ENCODE measurements at places on chromosomes 6 and 20.
A peak's percentile ranks its signal among the peaks of the same experiment; 100 is the strongest.

- no peak for DNase-seq
Measured at GRCh38 chr6:26474439-26474881, 16.7 kb downstream of the BTN2A1 start.

- peak; percentile 23 for DNase-seq
Measured at GRCh38 chr6:169326067-169326799, 72.6 kb upstream of the THBS2 start.

- no peak for DNase-seq
Measured at GRCh38 chr6:32807020-32807580, 9.7 kb downstream of the HLA-DOB start.

DNA sequence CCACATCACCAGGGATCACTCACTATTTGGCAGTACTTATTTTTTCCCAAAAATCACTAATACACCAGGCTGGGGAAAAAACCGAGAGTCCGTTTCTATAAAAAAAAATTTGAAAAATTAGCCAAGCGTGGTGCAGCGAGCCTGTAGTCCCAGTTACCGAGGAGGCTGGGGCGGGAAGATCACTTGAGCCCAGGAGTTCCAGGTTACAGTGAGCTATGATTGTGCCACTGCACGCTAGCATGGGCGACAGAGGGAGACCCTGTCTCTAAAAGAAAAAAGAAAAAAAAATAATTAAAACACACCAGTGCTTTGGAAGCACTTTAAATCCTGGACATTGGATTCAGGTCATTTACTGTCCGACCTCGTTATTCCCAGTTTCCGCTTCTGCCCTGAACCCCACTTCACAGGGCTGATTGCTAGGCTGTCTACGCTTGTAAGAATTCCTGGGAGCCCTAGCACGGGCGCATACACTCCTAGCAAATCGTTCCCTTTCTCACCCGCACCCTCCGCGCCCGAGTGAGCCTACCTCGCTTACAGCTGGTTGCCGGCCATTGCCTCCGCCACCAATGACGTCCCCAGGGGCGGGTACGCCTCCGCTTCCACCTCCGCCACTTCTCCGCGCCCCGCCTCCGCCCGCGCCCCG is at the start of gene TPMT:
TSS of gene TPMT (minus strand) at position 571 of the 643 bp plus-strand sequence. CDS start 5,950 bp downstream, outside the sequence.
- no peak for DNase-seq

DNA sequence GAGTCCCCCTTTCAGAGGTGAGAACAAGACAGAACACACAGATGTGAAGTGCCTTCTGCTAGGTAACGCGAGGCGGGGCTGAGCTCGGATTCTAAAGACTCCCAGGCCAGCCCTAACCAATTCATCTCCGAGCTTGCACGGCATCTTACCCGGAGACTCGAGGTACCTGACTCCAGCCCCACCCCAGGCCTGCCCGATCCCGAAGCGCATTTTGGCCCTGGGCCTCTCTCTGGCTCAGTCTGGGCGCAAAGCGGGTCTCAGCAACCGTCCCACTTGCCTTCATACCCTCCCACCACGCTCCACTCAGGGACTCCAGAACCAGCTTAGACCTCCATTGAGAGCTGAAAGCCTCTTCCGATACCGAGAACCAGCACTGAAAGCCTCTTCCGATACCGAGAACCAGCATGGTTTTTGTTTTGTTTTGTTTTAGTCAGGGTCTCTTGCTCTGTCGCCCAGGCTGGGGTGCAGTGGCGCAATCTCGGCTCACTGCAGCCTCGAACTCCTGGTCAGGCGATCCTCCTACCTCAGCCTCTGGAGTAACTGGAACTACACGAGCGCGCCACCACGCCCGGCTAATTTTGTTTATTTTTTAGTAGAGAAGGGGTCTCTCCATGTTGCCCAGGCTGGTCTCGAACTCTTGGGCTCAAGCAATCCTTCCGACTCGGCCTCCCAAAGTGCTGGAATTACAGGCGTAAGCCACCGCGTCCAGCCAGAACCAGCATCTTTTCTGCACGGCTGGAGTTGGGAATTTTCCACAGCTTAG is 557 bp upstream of the DYNLRB1 start:
- DNase-seq = peak; percentile 75

DNA sequence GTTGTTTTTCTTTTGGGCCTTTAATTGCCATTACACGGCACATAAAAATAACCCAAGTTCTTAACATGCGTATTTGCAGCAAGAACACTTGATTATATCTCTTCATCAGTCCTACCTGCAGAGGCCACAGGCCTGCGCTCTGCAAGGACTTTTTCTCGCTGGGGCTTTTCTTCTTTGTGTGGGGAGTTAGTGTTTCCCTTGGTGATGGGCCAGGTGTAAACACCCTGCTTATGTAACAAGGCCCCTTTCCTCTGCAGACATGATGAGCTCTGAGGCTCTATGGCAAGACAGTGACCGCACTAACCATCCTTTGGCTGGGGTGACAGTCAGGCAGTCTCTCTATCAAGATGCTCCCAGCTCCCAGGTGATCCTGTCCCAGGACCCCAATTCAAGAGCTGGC is 97.8 kb upstream of the PCSK2 start:
- DNase-seq = no peak

DNA sequence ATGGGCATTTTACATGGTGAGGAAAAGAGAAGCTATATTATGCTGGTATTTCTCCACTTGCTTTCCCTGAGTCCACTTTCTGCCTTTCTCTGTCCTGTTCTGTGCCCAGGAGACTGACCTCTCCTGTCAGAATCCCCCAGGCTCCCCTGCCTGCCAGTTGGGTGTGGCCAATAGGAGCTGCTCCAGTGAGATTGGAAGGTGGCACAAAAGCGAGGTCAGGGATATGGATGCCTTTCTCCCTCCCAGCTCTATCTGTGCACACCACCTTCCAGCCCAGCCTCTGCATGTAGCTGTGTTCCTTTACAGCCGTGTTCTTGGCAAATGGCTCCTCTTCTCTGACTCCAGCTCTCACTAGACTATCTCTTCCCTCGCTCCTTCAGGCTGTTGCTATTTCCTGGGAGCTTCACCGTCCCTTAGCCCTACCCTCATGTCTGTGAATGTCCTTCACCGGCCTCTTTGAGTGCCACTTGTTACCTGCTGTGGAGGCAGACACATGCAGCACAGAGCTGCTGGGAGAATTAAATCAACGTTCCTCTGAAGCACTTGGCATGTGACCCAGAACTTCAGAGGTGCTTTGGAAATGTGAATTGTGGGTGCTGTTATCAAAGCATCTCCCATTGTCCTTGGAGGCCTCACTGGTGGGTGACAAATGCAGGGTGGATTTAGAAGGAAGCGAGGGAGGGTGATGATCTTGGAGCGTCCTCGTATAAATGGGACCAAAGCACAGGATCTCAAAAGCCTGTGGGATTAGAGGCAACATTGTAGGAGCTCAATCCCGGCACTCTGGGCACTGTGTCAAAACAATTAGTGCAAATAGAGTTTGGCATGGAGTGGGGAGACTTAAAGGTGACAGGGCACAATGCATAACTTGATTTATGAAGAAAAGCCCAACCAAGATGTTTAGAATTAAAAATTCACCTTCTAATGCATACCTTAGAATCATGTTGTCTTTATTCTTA is 28.9 kb upstream of the RALGAPA2 start:
- DNase-seq = no peak

GRCh38 chr6:16743664-16744210 is 17.5 kb downstream of the ATXN1 start:
- DNase-seq = no peak

GRCh38 chr20:52833901-52834300 is 138.3 kb upstream of the TSHZ2 start:
- no peak for DNase-seq

DNA sequence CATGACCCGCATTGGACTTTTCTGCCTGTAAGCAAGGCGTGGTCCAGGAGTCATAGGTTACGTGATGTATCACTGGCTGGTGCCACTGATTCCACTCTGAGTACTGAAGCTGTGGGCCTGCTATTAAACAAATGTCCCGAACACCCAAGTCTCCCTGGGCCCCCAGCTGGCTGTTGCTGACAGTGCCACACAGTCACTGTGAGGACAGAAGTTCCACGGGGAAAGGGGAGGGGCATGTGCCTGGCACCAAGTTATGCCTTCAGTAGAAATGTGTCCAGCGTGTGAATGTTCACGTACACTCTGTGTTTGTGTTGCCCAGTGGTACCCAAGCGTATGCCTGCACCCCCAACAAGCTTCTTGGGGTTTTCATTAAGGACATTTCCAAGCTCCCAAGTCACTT is 171.4 kb upstream of the QKI start:
- no peak for DNase-seq

- DNase-seq = no peak
Measured at GRCh38 chr6:46254946-46255345, 84.2 kb upstream of the ENPP5 start.
